SK-MEL-5 (cell line): ENCODE measurements at places on chromosomes 1 and 21.

DNA sequence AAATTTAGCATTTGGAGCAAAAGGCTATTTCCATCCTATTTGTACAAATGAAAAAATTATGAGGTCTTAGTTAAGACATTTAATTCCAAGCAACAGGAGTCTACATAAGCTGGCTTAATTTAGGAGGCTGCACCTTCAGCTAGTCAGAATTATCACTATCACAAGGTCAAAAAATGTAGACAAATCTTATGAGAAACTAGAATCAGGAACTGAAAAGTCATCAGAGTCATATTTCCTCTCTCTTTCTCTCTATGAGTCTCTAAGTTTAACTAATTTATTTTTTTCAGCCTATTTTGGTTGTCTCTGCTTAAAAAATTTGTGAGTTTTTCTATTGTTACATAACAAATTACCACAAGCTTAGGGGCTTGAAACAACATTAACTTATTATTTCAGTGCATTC lies 807.1 kb upstream of the PRMT6 start:
- no peak for DNase-seq

GRCh38 chr1:60998786-60999185 lies 83.6 kb upstream of the NFIA start:
- no peak for DNase-seq

GRCh38 chr1:40769815-40770214 lies 13.8 kb upstream of the KCNQ4 start:
- peak; percentile 50 for DNase-seq

DNA sequence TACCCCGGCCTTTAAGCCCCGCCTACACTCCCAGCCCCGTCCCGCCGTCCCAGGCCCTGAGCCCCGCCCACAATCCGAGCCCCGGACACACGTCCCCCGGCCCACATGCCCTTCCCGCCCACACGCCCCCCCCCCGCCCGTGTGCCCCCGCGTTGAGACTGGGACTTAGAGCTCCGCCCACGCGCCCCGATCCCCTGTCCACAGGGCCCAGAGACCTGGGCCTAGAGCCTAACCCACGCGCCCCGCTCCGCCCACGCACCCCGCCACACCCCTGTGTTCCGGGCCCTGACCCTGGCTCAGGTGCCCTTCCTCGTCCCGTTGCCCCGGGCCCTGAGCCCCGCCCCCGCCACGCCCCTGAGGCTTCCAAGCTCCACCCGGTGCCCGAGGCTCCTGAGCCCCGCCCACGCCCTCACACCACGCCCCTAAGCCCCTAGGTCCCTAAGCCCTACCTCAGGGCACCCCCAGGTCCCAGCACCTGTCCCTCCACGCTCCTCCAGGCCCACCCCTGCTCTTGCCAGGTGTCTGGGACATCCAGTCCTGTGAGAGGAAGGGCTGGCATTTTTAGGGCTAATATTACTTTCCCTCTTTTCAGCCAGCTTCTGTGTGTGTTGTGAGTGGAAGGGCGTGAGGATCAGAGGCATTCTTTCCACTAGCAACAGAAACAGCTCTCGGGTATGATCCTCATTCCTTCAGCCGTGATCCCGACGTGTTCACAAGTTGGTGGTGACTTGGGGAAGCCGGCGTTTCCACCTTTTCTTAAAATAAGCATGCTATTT lies 552 bp upstream of the GPR157 start:
- peak; percentile 81 for DNase-seq

GRCh38 chr1:4797016-4797410 lies 142.6 kb downstream of the AJAP1 start:
- no peak for DNase-seq

- no peak for DNase-seq
Measured at GRCh38 chr21:45234965-45235364, 52.7 kb downstream of the POFUT2 start.

- DNase-seq: no peak
Measured at GRCh38 chr1:43270421-43271095, 775 bp downstream of the TMEM125 start.

GRCh38 chr21:39650801-39651200 lies 38.1 kb downstream of the B3GALT5 start:
- no peak for DNase-seq

- DNase-seq: no peak
Measured at GRCh38 chr1:159311679-159312078, 9.5 kb downstream of the FCER1A start.

GRCh38 chr1:3539707-3540425 lies 71.4 kb downstream of the MEGF6 start:
- DNase-seq: no peak

DNA sequence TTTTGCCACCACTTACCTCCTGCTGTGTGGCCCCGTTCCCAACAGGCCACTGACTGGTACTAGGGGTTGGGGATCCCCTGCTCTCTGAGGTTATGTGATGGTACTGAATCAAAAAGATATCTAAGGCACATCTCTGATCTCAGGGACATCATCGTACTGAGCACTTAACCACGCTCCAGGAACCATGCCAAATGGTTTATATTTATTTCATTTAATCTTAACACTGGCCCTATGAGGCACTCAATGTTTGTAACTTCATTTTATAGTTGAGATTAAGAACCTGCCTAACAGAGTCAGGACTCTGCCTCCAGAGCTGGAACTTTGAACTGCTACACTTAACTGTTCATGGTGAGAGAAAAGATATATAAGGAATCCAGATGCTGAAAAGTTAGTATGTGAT lies 98.0 kb upstream of the HP1BP3 start:
- no peak for DNase-seq

- no peak for DNase-seq
Measured at GRCh38 chr1:32028746-32029145, 15.1 kb downstream of the KHDRBS1 start.

DNA sequence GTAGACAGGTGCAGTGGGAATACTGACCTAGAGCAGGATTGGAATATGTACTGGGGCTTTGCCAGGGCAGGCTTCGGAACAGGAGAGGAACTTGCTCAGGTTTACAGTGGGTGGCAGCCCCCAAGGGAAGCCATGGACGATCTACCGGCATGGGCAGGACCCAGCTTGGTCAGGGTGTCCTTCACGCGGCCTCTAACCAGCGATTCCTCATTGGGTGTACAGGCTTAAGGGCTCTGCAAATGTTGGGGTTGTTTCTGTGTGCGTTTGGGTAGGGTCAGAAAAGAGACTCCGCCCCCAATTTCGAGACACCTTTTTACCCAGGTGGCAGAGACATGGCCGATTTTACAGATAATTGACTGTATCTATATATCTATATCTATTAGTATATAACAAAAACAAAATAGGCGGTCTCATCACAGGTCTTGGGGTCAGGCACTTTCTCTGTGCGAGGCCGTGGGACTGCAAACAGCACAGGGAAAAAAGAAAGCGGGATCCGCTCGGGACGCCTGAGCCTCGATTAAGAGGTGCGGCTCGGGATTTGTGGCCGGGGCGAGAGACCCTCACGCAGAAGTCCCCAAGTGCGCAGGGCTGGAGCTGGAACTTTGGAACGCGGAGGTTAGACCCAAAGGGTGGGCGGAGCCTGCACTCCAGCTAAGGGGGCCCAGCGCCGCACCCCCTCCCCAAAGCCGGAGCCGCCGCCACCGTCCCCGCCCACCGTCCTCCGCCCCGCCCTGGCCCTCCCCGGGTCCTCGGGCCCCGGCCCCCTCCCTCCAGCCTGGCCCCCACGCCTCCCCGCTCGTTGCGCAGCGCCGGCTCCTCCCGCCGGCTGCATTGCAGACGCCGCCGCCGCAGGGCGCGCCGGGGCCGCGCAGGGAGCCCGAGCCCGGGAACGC lies 67.5 kb upstream of the VAMP3 start:
- DNase-seq: no peak

DNA sequence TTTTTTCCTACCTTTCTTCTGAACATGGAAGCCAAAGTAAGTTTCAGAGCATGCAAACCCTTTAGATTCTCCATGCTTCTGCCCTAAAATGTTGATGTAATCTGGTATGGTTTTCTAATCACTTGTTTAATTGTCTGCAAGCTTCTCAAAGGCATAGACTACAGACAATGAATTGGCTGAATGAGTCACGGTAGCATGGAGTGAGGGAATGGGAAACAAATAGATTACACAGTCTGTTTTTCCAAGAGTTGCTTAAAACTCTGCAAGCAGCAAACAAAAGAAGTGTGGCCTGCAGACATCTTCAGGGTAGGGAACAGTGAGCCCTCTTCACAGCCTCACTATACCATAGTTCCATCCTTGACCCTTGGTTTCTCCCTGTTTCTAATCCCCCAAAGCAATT lies 326.0 kb downstream of the BARHL2 start:
- DNase-seq: peak; percentile 8

- DNase-seq: no peak
Measured at GRCh38 chr1:90122654-90123340, 127.9 kb downstream of the ZNF326 start.

DNA sequence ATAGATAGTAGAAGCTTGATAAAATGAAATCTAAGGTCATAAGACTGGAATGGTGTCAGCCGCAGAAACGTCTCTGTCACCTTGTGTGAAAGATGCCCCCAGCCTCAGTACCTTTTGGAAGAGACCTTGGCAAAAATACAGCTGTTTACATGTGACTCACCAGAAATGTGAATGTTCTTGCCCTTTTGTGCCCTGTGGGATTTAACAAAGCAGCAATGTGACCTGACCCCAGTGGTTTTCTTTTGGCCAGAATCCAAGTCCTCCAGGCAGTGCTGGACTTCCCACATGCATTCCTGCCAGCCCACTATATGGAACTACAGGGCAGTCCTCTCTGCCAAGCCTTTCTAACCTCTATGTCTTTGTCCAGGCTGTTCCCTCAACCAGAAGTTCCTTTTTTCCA lies 27.2 kb upstream of the LRRC8C start:
- DNase-seq: peak; percentile 87

GRCh38 chr21:25750085-25750484 lies 15.3 kb downstream of the GABPA start:
- DNase-seq: no peak

- DNase-seq: no peak
Measured at GRCh38 chr21:35530766-35531165, 481.7 kb upstream of the RUNX1 start.

DNA sequence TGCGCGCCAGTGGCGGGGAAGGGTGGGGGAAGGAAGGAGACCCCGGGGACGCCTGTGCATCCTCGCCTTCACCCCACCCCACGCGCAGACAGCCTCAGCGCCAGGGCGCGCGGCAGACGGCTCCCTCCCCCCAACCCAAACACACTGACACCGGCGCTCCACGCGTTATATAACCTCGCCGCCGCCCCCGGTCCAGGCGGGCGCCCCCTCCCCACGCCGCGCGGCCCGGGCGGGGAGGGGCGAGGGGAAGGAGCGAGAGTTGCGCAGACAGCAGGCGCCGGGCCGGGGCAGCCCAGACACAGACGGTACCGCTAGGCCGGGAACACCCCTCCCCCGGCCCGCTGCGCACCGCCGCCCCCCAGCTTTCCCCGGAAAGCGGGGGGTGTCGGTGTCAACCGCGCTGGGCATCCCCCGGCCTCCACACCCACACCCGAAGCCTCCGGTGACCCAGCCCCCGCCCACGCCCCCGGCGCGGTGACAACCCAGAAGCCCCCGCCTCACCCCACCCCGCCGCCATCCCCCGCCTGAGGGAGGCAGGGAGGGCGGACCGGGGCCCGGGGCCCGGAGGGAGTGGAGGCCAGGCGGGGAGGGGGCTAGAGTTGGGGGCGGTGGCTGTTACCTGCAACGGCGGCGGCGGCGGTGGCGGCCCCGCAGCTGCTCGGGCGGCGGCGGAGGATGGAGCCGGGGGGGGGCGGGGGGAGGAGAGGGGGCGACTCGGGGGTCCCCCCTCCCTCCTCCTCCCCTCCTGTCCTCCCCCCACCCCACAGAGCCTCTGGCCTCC lies 432 bp downstream of the AKT3 start:
- peak; percentile 27 for DNase-seq

- peak; percentile 50 for DNase-seq
Measured at GRCh38 chr1:921011-921837, 2.5 kb upstream of the SAMD11 start.

GRCh38 chr1:61295818-61296537 lies 213.6 kb downstream of the NFIA start:
- DNase-seq: no peak

GRCh38 chr1:46094471-46095005 lies 37.9 kb downstream of the PIK3R3 start:
- no peak for DNase-seq

GRCh38 chr21:46500224-46500861 lies 41.7 kb downstream of the DIP2A start:
- DNase-seq: no peak

GRCh38 chr1:47865881-47866535 lies 131.2 kb downstream of the TRABD2B start:
- DNase-seq: no peak

DNA sequence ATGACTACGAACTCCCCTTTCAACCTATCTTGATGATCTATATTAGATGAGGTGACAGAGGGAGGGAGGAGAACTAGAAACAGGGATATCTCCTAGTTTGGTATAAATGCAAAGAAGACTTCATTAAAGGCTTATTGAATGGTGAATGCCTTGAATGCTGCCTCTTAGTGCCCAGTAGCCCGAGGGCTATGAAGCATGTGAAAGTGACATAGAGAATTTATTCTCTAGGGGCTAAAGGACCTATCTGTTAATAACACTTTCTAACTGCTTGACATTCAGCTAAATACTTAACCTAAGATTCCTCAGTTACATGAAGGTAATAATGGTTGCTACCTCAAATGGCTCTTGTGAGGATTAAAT lies 764.1 kb downstream of the LTN1 start:
- DNase-seq: peak; percentile 59

- no peak for DNase-seq
Measured at GRCh38 chr1:210237981-210238380, 5.4 kb downstream of the SERTAD4 start.

- DNase-seq: peak; percentile 40
Measured at GRCh38 chr1:84344286-84344685, 42.8 kb downstream of the SAMD13 start.

- DNase-seq: no peak
Measured at GRCh38 chr1:15674386-15675159, 9.5 kb upstream of the PLEKHM2 start.

DNA sequence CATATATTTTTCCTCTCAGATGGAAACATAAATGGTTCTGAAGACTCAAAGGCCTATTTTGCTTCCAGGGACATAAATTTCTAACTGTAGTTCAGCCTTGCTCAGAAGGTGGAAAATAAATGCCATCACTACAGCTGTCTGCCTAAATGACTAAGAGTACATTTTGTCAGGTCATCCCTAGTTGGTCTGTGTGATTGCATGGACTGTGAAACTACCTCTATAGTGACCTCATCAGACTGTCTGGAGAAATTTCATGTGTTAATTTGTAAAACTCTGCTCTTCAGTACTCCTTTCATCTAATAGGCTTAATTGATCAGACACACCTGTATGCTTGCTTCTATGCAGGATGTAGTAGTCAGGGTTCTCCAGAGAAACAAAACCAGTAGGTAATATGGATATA lies 886.9 kb downstream of the AMY1C start:
- DNase-seq: peak; percentile 64
